ENCODE measurements at places on chromosomes 11 and 22.

DNA sequence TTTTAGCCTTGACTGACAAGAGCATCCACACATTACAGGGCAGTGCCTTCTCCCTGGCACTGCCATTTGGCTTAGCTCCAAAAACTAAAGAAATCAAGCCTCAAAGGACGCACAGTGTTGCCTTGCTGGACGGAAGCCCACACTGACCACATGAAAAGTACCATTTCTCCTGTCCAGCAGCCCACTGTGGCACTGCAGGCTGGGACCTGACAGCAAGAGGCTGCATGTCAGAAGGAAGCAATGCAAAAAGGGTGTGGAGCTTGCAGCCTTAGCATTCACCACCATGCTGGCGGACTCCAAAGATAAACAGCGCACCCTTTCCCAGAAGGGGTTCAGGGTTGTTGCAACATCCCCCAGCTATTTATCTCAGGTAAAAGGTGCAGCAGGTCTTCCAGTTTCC lies 109.3 kb upstream of the BMAL1 start:
- DNase-seq = no peak

DNA sequence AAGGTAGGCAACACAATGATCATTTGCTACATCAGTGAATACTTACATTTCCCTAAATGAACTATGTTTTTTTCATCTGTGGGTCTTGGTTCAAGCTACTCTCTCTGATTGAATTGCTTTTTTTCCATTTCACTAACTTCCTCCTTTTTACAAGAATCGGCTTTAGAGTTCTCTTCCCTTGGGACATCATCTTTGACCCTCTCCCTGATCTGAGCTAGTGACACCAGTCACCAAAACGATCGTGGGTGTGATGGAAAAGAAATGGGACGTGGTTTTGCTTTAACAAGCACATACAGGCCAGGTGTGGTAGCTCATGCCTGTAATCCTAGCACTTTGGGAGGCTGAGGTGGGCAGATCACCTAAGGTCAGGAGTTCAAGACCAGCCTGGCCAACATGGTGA lies 129.9 kb downstream of the WT1 start:
- DNase-seq = no peak

DNA sequence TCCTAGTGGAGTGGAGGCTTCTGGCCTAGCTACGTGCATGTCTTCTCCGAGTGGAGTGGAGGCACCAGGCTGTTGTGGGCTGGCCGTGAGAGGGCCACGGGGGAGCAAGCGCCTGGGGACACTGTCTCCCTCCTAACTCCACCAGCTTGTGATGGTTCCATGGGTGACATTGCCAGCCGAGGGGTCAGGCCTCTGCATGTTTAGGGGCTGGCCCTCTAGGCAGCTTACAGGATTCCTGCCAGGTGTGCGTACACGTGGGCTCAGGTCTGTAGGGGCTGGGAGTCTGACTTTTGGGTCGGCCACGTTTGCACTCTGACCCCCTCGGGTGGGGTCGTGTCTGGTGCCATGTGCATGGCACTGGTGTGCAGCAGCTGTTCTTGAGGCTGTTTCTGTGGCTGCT lies 31.6 kb downstream of the TBC1D22A start:
- no peak for DNase-seq

DNA sequence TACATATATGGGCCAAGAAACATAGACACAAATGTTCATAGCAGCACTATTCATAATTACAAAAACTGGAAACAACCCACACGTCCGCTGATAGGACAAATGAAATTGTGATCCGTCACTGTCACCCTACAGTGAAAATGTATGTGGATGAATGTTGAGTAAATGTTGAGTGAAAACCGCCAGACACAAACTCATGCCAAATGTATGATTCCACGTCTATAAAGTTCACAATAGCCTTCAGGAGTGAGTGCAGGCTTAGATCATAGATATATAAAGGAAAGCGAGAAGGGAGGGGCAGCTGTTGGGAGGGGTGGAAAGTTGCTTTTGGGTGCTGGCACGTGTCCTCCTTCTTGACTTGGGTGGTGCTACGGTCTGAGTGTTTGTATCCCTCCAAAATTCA lies 33.6 kb downstream of the DBX1 start:
- no peak for DNase-seq

DNA sequence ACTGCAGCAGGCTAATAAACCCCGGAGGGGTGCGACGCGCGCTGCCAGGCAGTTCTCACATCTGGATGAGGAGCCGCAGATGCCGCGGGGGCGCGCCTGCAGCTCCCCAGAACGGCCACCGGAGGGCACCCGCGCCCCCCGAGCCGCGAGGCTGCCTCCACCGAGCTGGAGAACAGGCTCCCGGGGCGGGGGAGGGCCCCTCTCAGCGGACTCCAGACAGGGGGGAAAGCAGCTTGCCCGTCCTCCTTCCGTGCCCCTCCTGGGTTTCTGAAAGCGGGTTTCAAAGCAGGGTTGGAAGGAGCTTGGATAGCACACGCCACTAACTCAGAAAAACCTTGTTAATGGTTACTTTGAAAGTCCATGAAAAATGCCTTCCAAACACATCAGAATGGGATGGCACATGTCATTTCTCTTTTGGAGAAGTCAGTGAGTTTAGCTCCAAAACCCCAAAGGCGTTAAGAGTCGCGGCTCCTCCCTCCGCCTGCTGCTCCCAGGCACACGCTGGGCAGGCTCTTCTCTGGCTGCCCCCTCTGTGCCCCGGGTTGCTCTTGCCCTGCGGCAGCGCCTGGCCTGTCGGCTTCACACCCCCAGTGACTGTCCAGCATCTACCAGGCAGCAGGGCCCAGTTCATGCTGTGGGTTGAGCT lies 317.8 kb downstream of the NTM start:
- DNase-seq = peak; percentile 7

DNA sequence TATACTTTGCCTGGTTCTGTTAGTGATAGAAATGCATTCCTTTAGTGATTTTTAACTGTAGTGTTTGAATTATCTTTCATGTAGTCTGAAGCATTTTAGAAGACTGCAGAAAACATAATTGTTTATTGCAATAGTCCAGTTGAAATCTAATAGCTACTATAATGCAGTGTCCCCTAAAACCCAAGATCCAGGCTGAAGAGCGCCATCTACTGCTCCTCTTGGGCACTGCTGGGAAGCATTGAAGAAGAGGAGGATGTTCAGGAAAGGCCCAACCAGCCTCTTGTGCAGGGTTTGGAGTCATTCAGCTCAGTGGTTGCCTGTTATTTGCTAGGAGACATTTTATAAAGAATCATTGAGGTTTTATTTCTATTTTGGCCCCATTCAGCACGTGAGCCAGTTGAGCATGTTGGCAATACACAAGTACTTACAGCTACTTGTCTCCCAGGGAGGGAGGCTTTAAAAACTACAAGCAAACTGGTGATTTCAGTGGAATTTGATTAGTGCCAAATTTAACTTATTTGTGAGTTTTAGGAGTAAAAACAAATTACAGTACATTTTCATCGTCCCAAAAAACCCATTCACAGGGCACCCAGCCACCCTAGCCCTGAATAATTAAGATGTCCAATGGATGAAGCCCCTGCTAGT lies 74.9 kb upstream of the HORMAD2 start:
- DNase-seq = peak; percentile 68

DNA sequence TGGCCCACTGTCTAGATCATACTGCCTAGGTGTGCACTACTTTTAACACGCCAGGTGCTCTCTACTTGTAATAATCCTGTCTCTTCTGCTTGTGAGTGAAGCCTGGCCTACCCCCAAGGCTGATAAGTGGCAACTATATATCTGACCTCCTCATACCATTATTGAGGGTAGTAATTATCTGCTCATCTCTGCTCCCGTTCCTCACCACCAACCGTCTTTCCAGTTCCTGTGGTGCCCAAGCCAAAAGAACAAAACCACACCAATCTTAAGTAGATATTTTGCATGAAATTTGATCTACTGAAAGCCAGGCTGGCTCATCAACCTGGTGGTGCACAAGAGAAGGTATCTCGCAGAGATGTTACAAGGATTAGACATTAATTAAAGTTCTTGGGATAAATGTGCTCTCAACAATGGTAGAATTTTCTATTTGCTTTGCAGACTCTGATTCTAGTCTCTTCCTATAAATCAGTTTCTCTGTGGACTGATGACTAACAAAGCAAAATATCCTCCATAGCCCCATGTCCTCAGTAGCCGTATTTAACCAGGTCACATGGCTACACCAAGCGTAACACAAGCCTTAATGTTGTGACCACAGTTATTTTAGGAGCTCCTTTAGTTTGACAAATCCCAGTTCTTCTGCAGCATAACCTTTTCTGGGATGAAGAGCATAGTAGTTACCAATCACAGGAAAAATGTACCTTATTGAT lies 267.2 kb downstream of the NTM start:
- no peak for DNase-seq

DNA sequence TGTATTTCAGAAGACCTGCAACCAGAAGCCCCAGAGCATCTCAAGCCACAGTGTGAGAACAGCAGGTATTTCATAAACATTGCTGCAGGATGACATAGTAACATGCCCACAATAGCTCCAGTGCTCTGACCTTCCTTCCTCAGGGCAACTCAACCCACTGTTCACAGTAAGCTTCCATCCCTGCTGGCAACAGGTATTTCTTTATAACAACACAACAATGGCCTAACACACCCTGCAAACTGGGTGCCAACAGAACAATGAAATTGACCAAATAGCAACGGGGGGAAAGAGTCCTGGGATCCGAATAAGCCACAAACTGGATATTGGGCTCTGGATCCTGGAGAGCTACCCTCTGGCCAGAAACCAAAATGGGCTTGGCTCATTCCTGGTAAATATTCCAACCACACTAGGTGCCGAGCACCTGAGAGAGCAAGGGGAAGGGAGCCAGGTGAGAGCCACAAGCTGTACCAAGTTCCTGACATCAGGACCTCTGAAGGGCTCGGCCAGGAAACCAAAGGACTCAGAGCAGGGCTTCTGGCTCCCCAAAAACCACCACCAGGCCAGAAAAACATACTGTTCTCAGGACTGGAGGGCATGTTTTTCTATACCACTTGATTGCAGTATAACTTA lies 99.5 kb downstream of the MICAL3 start:
- DNase-seq = no peak

- DNase-seq = no peak
Measured at GRCh38 chr11:130402570-130402969, 25.8 kb downstream of the ADAMTS8 start.

DNA sequence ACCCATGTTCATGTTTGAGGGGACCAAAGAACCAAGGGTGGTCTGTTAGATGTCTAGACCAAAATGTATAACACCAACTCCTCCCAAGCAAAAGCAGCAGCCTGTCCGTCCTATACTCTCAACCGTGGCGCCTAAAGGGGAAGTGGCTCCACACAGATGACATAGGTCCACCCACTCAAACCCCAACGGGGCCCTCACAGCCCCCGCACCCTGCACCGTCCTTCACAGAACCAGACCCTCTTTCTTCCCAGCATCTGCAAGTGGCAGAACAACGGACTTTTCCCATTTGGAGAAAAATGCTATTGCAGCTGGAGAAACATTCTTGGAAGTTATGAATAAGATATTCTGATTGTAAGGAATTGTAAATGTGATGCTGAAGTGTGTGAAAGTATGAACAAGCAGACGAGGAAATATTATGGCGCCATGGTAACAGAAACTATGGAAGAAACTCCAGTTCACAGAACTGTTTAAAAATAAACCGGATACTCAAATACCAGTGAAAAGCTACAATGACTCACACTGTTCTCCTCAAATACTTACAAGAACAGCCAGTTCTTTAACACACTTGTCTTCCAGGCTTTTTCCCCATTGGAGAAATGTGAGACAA lies 76.5 kb upstream of the ARFGAP3 start:
- DNase-seq = no peak

GRCh38 chr11:43997022-43997660 lies 50.6 kb upstream of the ACCSL start:
- DNase-seq = no peak

GRCh38 chr11:56905936-56906335 lies 82.8 kb upstream of the OR5AK2 start:
- DNase-seq = no peak

GRCh38 chr11:79421820-79422219 lies 19.0 kb downstream of the TENM4 start:
- DNase-seq = no peak

GRCh38 chr11:66978229-66978628 lies 3.1 kb downstream of the C11orf86 start:
- DNase-seq = no peak

- no peak for DNase-seq
Measured at GRCh38 chr11:130771708-130772107, 144.6 kb downstream of the SNX19 start.

DNA sequence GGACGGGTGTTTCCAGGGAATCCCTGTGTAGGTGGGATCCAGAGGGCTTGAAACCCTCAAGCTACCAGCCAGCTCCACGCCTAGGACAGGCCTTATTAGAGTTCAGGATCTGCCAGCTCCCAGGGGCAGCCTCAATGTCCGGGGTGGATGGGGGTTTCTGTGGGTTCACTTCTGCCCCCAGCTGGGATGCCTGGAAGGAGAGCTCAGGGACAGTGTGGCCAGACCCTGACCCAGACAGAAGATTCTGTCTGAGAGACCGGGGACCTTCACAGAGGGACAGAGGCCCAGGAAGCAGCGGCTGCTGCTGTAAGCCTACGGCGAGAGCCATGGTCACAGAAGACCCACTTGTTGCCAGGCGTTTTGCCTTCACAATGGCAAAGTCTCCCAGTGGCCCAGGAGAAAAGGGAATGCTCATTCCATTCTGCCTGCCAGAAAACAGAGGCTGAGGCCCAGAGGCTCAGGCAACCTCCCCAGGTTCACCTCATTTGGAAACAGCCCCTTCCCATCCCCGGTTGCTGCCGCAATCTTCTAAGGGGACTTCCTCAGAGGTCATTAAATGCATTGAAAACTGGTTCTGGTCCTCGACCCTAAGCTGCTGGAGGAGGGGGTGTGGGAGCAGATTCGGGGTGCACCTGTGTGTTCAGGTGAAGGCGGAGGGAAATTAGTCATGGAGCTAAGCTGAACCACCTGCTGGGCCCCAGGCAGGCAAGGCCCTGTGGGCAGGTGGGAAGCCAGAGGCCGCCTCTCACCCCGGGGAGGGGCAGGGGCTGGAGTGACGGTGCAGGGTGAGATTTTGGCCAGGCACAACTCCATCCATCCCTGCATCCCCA lies 4.9 kb upstream of the KRTAP5-6 start:
- no peak for DNase-seq

DNA sequence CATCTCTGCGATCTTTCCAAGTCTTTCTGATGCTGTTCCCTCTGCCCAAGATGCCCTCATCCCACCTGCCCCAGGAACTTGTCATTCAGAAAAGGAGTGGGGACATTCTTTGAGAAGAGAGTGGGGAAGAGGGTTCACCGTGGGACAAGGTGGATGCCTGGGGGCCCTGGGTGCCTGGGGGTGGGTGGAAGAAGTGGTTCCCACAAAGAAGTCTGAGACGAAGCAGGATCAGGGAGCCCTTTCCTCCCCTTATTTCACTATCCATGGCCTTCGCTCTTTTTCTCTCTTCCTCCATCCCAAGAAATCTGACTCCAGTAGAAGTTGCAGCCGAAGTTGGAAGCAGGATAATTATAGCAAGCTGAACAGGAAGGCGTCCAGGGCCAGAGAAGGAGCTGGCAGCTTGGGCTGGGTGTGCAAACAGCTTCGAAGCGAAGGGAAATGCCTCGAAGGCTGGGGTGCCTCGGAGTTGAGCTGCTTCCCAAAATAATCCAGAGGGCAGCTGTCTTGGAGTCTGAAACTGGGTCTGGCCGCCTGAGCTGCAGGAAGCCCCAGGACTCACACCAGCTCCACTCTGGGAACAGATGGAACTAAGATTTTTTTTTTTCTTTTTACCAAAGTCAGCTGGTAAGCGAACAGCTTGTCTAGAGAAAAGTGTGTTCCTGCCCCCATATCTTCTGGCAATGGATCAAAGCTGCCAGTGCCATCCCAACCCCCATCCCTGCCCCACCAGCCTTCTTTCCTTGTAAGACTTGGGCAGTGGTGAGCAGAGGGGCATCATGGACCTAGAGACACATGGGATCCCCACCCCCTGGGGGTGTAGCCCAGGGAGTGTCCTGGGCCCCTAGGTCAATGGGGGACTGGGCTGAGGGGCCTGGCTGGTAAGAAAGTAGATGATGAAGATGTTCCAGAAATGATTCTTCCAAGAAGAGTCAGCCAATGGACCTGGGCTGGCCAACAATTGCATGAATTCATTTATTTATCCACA lies 31.5 kb downstream of the PARVG start:
- DNase-seq = no peak

All from CD4-positive, alpha-beta T cell treated with Interleukin-10 for 1 hour (primary cell).